ENCODE measurements at places on chromosomes 16 and 17.

- no peak for DNase-seq
Measured at GRCh38 chr17:40068129-40068581, 5.4 kb downstream of the THRA start.

GRCh38 chr17:9330141-9330540, 245.5 kb downstream of the STX8 start:
- DNase-seq = no peak

DNA sequence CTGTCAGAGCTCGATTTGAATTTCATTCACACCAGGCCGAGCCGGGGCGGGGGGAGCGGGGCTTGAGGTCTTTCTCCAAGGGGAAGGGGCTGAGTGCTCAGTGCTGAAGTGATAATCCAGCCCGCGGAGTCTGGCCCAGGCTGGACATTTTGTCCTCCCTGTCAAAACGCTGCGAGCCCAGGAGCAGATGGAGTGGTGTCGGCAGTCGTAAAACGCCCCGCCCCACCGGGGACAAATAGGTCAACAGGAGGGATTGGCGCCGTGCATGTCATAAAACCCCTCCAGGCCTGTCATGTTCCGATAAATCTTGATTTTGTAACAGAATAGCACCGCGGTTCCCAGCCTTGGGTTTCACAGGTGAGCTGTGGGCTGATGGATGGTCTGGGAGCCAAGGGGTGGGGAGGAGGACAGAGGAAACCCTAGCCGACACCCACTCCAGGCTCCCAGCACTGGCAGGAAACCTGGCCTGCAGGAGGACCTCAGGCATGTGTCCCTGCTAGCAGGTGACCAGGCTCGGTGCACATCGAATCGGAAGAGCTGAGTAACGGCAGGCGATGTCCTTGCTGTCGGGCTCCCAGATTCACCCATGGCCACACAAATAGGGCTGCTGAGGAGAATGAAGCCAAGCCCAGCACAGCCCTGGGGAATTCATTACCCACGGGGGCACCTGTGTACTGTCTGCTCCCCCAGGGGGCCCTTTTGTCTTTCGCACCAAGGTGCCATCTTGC, 341.4 kb downstream of the FOXL1 start:
- DNase-seq = no peak

- DNase-seq = no peak
Measured at GRCh38 chr17:4204190-4204589, 59.6 kb downstream of the ANKFY1 start.

DNA sequence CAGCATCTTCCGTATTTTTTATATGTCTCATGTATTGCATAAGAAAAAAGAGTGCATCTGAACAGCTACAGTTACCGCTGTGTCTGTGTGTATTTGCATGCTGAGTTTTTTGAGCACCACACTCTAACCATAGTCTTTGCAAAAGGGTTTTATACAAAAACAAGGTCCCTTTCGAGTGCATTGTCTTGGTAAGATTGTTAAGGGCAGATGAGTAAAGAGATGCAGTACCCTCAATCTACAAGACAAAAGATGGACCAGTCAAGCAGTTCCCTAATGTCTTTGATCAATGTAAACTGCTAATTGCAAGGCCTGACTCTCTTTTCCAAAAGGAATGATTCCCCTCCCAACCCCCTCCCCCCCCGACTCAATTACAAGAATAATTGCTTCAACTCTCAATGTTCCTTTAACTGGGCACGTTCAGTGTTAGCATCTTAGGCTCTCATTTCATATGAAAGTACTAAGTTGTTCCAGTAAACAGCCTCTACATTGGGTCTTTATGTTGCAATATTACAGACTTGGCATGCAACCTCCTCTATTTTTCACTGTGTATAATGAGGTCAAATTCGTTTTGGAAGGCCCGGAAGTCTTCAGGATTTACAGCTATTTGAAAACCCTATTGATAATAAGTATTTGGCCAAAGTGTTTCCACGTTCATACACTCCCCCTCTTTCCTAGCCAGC, 471.4 kb upstream of the RBFOX1 start:
- DNase-seq = no peak

GRCh38 chr16:68257906-68258800, 6.2 kb upstream of the SLC7A6 start:
- DNase-seq = no peak

DNA sequence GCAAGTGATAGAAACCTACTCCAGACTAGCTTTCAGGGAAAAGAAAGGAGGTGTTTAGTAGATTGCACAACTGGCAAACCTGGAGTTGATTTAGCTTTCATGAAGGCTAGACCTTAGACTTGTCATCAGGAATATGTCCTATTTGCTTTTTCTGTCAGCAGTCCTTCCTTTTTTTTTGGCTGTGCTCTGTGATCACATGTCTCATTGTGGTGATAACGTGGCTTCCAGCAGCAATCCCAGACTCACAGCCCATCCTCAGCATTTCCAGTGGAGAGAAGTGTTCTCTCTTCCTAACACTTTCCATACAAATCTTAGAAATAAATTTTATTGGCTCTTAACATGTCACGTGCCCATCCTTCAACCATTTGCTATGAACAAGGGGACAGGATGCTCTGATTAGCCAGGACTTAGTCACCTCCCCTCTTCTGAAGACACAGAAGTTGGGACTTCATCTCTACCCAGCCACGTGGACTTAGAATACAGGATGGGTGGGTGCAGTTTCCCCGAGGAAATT, 74.7 kb downstream of the CDH13 start:
- peak; percentile 5 for DNase-seq

GRCh38 chr17:8162233-8162996, at the start of gene VAMP2:
TSS of gene VAMP2 (minus strand) at chr17:8162948. CDS start at chr17:8162879, 69 bp downstream.
- peak; percentile 79 for DNase-seq

- no peak for DNase-seq
Measured at GRCh38 chr17:72173499-72174116, 52.8 kb downstream of the SOX9 start.

- DNase-seq = no peak
Measured at GRCh38 chr16:68003031-68003430, 3.7 kb upstream of the DPEP2 start.

DNA sequence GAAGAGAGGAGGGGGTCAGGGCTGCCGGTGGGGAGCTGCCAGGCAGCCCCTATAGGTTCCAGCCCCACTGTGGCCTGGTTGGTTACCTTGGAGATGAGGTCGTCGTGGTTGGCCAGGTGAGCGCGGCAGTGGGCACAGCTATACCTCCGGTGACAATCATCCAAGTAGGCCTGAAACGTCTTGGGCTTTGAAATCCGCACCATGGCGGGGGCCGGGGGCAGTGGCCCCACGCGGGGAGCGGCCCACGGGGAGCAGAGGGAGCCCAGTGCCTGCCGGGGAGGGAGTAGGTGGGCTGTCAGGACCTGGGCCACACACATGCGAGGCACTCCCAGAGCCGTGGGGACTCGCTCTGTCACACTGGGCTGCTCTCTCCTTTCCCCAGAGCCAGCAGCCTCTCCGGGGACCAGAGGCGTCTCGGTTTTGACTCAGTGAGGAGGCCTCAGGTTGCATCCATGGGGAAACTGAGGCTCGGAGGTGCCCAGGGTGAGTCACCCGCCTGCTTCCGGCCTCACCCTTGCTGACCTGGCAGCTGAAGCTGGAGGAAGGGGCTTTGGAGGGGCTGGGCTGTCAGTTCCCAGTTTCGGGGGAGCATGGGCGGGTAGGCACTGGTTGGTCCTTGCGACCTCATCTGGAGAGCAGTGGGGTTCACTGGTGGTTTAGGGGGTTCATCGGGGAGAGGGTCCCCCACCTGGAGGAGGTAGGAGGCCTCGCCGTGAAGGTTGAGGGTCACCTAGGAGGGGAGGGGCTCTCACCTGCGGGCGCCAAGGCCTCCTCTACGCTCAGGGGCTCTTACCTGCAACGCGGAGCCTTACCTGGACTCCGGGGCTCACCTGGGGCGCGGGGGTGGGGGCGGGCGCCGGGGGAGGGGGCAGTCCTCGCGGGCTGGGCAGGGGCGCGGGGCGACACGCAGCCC, 591 bp downstream of the YPEL3 start:
- no peak for DNase-seq

DNA sequence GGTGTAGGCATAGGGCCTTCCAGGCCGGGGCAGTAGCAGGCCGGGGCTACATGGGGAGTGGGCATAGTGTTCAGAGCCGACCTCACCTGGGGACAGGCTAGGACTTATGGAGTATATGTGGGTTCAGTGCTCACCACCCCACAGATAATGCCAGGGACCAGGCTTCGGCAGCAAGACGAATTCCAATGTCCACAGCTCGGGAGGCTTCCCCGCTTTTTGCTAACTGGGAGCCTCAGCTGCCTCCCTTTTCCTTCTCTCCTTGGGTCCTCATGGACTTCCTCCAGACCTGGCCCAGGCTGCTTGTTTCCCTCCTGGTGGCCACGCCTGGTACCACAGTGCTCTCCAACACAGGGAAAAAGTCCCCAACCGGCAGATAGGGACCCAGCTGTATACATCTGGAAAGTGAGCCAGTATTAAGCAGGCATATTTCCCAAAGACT, 20.1 kb upstream of the SLC46A1 start:
- no peak for DNase-seq

DNA sequence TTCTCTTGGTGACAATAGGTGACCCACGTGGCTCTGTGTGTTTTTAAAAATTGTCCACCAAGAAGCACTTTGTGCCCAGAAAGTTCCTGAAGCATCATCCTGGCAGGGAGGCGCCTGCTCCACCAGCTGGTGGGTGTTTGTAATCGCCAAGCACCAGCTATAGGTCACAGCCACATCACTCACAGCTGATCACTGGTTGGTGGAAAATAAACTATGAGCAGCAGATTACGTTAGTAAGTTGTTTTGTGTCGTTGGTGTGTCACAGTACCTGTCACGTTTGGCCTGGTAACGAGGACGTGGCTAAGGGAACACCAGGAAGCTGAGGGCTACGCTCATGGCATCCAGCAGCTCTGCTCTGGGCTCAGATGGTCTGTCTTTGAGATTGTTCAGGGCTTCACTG, 10.1 kb downstream of the MRM3 start:
- peak; percentile 67 for DNase-seq

DNA sequence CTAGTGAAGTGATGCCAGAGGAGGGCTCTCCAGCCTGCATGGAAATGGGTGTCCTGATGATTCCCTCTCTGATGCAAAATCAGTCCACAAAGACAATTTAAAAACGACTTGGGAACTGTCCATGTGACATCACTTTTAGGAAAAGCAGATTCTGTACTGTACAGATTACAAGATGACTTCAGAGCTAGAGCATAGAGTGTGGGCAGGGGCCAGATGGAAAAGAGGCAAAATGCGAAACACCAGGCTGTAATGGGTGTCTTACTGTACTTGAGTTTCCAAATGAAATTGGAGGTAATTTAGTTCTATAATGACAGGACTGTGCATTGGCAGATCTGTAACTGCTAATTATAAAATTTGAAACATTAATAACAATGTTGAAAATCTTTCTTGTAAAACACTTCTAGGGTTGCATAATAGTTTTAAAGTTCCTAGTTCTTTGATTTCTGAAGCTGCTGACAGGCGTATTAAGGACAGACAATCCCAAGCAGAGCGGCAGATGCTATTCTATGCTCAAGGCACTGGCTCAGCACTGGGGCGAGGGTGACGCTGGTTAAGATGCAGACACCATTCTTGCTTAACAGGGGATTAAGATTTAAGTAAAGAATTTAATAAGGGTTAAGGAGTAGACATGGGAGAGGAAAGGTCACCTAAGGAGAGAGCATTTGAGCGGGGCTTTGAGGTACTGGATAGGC, 29.6 kb downstream of the OGFOD1 start:
- no peak for DNase-seq

DNA sequence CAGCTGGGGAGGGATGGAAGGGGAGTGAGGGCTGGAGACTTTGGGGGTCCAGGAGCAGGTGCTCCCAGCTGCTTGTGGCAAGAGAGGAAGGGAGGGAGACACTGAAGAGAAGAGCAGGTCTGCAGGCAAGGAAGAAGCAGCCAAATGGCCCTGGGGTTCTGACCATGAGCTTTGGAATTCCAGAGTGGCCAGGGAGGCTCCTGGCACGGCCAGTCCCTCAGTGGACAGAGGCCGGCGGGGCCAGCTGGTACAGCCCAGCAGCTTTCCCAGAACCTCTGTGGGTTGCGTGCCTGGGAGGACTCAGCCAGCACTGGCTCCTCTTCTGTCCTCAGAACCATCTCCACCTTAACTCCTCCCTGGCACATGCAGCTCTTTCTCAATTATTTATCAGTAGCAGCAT, 233.0 kb downstream of the MSI2 start:
- DNase-seq = no peak

GRCh38 chr16:71352963-71353460, 5.5 kb upstream of the CALB2 start:
- no peak for DNase-seq

DNA sequence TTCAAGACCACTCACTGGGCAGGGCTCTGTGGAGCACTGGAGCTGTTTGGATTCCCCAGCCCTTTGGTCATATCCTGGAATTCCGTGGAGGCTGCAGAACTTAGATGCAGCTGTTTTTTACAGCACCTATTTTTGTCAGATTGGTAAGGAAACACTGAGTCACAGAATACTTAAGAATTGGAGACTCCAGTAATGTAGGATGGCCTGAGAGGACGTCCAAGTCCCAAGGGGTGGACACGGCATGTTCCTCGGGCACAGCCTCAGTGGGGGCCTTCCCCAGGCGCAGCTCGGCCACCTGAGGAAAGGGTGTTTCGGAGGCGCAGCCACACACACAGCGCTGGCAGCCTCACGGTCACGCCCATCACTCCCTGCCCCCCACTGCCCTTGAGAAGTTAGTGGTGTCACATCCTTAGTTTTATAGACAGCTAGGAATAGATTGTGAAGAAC, 14.8 kb downstream of the PLD6 start:
- peak; percentile 51 for DNase-seq

GRCh38 chr16:74743668-74744299, 30.8 kb downstream of the FA2H start:
- no peak for DNase-seq
